ENCODE measurements at places on chromosomes 4 and X. TPM values are rescaled to one million over a fixed set of nuclear protein-coding genes. Genes with fewer than 3 reads are reported as not detected.
A peak's percentile ranks its signal among the peaks of the same experiment; 100 is the strongest.

GRCh38 chr4:28479666-28480065 lies 1619.0 kb downstream of the STIM2 start:
- no peak for DNase-seq

GRCh38 chr4:86330961-86331742 lies 28.7 kb downstream of the MAPK10 start:
- no peak for DNase-seq

GRCh38 chr4:107708225-107708624 lies 11.8 kb downstream of the PAPSS1 start:
- no peak for DNase-seq

GRCh38 chrX:39356119-39356807 lies 555.0 kb downstream of the MID1IP1 start:
- no peak for DNase-seq

- DNase-seq, result no peak
Measured at GRCh38 chrX:50768801-50769200, 45.2 kb downstream of the SHROOM4 start.

DNA sequence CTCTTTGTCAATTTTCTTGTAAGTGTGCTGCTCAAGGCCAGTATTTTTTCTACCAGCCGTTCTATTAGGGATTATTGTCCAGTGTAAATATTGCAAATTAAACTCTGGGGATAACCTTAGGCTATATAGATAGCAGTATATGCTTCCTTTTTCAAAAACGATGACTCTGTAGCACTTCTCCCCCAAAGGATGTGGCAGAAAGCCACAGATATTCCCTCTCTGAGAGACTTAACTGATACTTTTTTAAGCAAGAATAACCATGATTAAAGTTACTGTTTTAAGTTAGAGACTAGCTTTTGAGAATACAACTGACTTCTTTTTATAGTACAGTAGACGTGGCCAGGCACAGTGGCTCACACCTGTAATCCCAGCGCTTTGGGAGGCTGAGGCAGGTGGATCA lies 130.0 kb downstream of the FHIP1A start:
- no peak for DNase-seq

DNA sequence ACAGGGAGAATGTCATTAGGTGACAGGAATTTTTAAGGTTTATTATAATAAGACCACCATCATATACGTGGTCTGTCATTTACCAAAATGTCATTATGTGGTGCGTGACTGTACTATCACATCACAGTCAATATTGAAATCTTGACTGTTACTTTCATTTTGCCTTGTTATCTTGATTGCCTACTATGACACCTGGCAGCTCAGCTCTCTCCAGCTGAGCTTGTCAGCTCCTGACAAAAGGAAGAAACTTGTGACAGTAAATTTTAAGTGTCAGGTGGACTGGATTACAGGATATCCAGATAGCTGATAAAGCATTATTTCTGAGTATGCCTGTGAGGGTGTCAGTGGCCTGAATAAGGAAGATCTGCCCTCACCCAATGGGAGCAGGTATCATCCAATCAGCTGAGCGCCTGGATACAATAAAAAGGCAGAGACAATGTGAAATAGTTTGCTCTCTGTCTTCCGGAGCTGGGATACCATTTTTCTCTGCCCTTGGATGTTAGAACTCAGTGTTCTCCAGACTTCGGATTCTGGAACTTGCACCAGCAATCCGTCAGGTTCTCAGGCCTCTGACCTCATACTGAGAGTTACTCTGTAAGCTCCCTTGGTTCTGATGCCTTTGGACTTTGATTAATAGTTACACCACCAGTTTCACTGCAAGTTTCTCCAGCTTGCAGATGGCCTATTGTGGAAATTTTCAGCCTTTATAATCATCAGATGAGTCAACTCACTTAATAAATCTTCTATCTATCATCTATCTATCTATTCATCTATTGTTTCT lies 1454.7 kb upstream of the IGFBP7 start:
- DNase-seq, result no peak

GRCh38 chr4:118962540-118962939 lies 73.9 kb downstream of the SYNPO2 start:
- DNase-seq, result no peak

DNA sequence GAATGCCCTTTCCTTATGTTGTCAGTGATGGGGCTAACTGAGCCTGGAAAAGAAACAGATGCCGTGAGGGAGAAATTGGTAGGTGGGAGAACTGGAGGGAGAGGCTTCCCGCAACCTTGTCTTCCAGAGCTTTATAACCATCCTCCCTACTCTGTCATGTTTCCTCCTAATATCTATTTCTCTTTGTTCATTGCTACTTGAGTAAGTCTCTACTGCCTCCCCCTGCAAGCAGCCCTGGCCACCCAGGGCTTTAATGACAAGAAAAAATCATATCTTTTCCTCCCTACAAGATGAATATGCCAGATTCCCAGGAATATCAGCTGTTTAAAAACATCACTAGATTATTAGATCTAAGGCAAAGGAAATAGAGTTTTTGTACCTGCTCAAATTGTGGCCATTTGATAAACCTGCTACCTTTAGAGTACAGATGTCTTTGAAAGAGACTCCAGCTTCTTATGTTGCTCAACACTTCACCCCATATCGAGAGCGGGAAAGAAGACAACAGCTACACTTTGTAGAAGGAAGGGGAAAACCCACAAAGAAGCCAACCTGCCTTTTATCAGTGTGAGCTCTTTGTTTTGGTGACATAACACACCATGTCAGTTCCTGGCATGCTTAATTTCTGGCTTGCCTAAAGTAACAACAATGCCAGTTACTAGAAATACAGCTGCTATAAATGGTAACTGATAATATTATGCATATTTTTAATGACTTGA lies 186.6 kb upstream of the LEF1 start:
- DNase-seq, result no peak

- peak; percentile 55 for DNase-seq
Measured at GRCh38 chr4:2806390-2807355, 13.8 kb downstream of the SH3BP2 start.

DNA sequence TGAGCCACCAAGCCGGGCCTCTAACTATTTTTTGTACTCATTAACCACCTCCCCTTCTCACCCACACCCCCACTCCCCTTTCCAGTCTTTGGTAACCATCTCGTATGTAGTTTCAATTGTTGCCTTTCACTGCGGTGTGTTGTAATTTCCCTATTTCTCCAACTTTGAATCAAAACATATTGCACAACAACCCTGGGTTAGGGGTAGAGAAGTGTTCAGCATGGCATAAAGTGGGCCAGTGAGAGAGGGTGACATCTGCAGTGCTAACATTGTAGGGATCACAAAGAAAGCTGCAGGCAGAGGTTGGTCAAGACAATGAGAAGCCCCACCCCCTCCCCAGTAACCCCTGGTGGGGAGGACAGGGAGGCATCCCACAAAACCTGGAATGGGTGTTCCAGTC lies 92.7 kb downstream of the SPATA18 start:
- no peak for DNase-seq

- DNase-seq, result no peak
Measured at GRCh38 chrX:150159537-150159936, 203.6 kb upstream of the MAMLD1 start.

The ITIH6 gene
- total RNA-seq, result not detected

The GC gene
- not detected for total RNA-seq

The CHIC2 gene
- 65.0 TPM for total RNA-seq

The ZNF518B gene
- total RNA-seq, result 56.8 TPM

Measured in IMR-90 (cell line).